Spinal cord (tissue), 10 donors: ENCODE measurements at places on chromosomes 2 and 18. TPM values are rescaled to one million over a fixed set of nuclear protein-coding genes. Genes with fewer than 3 reads are reported as not detected.

Gene PAX3
- total RNA-seq = 11.6 TPM

Gene GRHL1
- total RNA-seq = 12.0 TPM

Gene SLC14A1
- 19.4 TPM for total RNA-seq

Gene TEKT4
- total RNA-seq = 0.69 TPM

Gene DSG1
- total RNA-seq = 1.5 TPM

Gene UCN
- total RNA-seq = 0.79 TPM

Gene SPATA3
- not detected for total RNA-seq

Gene ATP6V1C2
- 0.77 TPM for total RNA-seq

Gene LIMS1
- 46.1 TPM for total RNA-seq

Gene NOP58
- total RNA-seq = 55.4 TPM

Gene ANKRD29
- 8.7 TPM for total RNA-seq

Gene TRAPPC12
- 90.7 TPM for total RNA-seq

Gene PLEK
- 12.3 TPM for total RNA-seq

Gene OTOF
- total RNA-seq = 1.6 TPM

Gene GALR1
- total RNA-seq = 3.2 TPM

Gene NAT8
- not detected for total RNA-seq

Gene UGT1A7
- not detected for total RNA-seq

Gene EPB41L3
- 226 TPM for total RNA-seq

Gene DOK6
- 64.4 TPM for total RNA-seq
